ENCODE measurements at places on chromosomes 13 and 19. TPM values are rescaled to one million over a fixed set of nuclear protein-coding genes. Genes with fewer than 3 reads are reported as not detected.

- DNase-seq: no peak
These were observed 4.5 kb downstream of the COL5A3 start for GRCh38 chr19:10005632-10006334.

DNA sequence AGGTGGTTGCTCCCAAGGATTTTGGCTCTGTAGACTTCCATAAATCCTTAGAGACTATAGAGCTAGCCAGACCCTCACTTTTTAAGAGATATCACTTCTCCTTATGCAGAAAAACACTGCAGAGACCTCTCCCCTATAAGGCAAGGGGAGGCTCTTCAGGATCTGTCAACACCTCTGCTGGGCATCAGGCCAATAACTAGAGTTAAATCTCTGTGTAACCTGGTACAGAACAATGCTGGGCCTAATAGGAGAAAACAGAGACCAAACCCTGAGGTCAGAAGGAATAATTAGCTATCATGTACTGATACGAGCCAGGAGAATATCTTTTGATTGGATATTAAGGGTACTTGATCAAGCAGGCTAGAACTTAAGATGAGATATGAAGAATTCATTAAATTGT, 358.5 kb downstream of the TBC1D4 start:
- DNase-seq: no peak

- DNase-seq: no peak
These were observed 506.7 kb upstream of the NBEA start for GRCh38 chr13:34435338-34435737.

GRCh38 chr13:28313579-28313978, 175.2 kb downstream of the PAN3 start:
- DNase-seq: peak; percentile 11

CD37 gene
- 281 TPM for total RNA-seq

ZNF728 gene
- not detected for total RNA-seq

BRME1 gene
- 1.0 TPM for total RNA-seq

ZNF491 gene
- 0.43 TPM for total RNA-seq

RFPL4A gene
- not detected for total RNA-seq

Measured in CD8-positive, alpha-beta T cell (primary cell).